Pons (tissue), 1 donor: ENCODE measurements at places on chromosomes 11 and 22.

GRCh38 chr22:46854125-46854870, 91.8 kb downstream of the TBC1D22A start:
- DNase-seq: peak; percentile 62

GRCh38 chr11:117837791-117838190, 13.2 kb upstream of the FXYD2 start:
- DNase-seq: no peak

DNA sequence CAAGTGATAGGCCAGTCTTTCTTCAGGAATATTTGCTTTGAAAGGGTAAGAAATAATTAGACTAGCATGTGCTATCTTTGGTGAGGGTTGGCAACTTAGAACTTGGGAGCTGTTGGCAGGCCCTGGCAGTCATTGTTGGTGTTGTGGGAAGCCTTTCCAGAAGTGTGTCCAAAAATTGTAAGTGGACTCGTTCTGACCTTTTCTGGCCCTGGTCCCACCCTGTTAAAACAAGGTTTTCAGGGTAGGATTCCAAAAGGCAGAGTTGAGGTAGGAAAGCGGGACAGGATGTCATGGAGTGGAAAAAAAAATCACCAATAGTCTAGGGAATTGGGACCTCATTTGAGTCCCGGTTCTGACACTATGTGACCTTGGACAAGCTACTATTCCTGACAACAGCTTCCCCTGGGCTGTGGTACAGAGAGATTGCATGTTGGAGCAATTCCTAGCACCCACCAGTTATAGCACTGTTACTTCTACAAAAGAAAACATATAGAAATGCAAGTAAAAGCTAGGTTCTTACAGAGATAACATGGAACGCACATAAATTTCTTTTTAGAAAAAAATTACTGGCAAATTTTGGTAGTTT, 299.3 kb upstream of the DDI1 start:
- DNase-seq: no peak

DNA sequence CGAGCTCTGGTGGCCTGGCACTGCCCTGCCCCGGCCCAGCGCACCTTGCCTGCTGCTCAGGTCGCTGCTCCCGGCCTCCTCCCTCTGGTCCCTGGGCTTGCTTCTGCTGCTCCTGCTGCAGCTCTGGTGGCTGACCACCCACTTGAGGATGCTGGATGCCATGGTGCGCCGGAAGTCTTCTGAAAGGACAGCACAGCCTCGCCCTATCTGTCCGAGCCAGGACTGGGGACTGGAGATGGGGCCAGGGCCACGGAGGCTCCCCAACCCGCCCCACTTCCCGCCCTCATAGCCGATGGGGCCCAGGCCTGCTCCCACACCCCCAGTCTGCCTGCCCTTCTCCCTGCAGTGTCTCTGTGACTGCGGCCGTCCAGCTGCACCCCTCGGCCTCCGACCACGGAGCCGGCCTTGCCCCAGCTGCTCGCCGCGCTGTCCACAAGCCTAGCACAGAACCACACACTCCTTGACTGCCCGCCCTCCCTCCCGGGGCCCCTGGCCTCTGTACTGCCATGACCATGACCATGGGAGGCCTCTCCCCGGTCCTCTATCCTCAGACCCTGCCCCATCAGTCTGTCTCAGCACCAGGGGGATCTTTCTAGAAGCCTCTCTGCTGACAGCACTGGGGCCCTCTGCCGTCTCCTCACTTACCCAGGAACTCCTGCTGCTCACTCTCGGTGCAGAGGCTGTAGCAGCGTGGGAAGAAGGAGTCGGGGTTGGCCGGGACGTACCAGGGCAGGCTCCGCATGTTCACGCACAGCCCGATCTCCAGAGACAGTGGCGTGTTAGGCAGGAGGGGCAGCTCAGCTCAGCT, 12.7 kb downstream of the TTLL8 start:
- no peak for DNase-seq

DNA sequence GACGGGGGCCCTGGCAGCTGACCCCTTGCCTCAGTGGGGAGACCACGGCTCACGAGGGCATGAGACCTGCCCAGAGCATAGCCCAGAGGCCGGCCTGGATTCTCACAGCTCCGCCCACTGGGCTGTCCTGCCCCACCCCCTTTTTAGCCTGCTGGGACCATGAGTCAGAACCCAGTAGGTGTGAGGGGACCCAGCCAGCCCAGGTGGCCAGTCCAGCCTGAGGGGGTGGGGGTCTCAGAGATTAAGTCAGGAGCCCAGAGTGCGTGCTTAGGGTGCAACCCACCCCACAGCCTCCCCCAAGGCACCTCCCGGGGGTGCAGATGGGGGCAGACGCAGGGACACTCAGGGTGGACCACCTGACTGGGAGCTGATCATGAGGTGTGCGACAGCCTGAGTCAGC, 40.1 kb upstream of the PPARA start:
- DNase-seq: no peak

- no peak for DNase-seq
Observed at GRCh38 chr11:74546752-74547151, 45.6 kb upstream of the POLD3 start.

DNA sequence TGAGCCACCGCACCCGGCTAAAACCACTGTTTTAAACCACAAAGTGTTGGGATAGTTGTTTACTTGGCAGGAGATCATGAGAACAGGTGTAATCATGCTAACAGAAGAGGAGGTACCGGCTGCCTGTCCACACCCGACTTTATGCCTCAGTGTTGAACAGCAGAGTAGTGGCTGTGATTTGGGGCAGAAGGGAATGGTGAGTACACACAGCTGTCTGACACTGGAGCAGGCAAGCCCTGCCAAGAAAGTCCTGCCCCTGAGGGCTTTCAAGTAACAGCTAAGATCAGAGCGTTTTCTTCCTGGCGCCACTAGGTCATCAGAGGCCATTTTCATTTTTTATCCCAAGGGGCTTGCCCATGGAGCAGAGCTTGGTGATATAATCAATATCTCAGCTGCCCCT, 8.1 kb downstream of the CDKN1C start:
- DNase-seq: no peak

- peak; percentile 25 for DNase-seq
Observed at GRCh38 chr22:45441138-45441537, 27.6 kb downstream of the RIBC2 start.

DNA sequence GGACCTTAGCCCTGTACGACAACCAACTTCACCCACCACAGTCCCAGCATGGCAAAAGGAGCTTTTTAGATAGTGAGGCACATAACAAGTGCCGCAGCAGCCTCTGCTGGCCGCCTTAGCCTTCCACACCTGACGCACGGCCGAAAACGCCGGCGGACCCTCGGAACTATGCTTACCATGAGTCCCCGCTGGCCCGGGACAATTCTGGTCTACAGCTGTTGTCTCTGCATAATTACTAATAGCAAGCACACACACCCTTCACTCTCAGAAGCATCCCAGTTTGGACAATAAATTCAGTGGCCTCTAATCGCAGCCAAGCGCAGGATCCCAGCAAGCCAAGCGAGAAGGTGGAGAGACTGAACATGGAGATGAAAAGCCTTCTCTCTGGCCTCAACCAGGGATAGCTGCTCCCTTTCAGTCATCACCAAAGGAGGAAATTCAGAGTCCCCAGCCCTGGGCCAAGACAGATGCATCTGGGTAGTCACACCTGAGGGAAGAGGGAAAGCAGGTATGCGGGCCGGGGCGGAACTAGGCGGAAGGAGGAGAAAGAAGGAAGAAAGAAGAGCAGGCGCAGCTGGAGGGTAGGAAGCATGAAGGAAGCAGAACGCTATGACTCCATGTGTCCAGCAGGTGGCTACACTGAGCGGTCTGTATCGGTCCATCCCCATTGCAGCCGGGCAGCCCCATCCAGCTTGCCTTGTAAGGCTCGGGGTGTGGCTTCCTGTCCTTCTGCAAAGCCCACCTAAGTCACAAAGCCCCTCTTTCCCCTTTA, 40.3 kb downstream of the BUD13 start:
- no peak for DNase-seq

DNA sequence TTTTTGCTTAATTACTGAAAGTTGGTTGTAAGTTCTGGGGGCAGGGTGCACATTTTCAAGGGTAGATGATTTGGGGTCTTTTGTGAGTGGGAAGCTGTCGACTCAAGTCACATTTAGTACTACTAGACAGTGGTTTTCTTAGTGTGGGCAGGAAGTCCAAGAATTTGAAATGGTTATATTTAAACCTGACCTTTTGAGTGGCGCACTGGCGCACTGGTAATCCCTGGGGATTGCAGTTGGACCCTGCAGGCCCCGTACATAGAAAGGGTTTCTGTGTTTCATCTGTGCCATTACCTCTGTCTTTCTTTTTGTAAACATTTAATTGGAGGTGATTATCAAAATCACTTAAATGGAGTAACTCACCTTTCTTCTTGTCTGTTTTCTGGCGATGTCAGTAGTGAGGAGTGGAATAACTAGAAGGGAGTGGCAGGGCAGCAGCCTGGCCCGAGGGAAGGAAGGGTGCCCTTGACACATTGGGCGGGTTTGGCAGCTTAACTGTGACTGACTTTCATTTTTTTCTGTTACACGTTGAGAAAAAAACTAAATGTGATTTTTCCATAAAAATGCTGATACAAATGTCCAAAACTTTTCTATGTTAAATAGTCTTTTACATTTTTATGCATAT, 101.8 kb upstream of the GAL start:
- DNase-seq: no peak

GRCh38 chr11:41789376-41789775, 329.9 kb upstream of the LRRC4C start:
- no peak for DNase-seq

DNA sequence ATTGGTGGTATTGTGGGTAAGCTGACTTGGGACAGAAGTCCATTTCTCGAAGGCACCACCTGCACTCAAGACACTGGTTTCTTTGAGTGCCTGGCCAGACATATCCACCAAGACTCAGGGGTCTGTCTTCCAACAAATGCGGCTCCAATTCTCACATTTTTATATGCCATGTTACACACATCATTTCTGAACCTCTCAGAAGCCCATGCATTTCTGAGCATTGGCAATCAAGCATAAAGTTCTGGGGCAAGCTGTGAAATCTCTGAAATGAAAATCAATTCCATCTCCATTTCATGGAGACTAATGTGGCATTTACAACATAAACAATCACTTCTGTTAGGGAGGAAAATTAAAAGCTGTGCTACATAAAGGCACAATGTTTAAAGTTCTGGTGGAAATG, 243.7 kb downstream of the KIRREL3 start:
- no peak for DNase-seq

DNA sequence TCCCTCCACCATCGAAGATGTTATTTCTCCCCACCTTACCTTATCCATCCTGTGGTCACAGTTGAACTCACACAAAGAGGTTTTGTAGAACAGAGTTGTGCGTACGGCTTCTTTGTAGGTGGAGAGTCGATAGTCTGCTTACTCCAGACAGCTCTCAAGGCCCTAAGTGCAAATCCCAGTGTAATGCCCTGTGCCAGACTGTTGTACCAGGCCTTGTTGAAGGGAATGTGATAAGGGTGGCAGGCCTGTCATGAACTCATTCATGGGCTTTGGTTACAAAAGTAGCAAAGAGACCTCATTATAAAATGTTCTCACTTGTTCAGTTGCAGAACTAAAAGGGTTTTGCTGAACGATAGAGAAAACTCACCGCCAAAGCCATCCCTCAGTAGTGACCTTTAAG, 288.7 kb upstream of the CADM1 start:
- no peak for DNase-seq

GRCh38 chr11:103170865-103171264, 61.6 kb downstream of the DYNC2H1 start:
- no peak for DNase-seq

DNA sequence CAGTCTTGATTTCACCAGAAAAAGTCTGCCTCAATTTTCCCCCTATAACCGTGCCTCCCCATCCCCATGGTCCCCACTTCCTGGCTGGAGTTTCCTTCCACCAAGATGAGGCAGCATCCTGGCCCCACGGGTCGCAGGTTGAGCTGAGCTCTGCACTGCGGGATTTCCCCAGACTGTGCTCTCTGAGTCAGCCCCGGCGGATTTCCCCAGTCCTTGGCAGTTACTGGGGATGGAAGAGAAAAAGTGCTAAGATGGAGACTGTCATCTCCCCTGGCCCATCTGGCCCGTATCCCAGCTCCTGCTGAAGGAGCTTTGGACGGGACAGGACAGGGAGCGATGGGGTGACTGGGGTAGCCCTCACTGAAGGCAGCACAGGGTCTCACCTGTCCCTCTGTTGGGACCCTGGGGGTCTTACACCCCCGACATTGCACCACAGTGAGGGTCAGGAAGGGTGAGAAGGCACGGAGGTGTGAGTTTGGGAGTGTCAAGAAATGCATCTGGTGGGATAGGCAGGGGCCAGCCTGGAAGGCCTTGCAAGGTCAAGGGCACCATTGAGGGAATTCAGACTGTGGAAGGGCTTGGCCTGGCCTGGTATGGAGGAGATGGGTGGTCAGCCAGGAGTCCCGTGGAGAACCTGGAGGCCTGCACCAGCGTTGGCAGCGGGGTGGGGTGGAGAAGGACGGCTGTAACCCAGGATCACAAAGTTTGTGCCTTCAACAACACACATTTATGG, 36.5 kb downstream of the NADSYN1 start:
- no peak for DNase-seq

GRCh38 chr22:19117111-19117512, 5.1 kb downstream of the DGCR2 start:
- DNase-seq: no peak

GRCh38 chr11:118436639-118437207, 431 bp downstream of the KMT2A start:
- no peak for DNase-seq

- no peak for DNase-seq
Observed at GRCh38 chr22:42064629-42065028, 6.0 kb downstream of the NAGA start.

DNA sequence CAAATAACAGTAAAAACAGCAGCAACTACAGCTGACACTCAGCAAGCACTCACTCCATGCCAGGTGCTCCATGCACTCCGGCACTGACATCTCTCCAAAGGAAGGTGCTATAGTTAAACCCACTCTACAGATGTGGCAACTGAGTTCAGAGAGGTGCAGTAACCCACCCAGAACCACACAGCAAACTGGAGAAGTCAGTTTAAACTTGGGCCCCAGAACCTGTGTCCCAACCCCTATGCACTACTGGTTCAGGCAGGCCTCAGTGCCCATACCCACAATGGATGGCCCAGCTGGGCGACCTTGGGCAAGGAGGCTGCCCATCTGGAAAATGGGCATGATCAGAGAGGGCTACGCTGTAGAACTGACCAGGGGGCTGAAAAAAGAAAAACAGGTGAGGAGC, 26.4 kb upstream of the TCF20 start:
- no peak for DNase-seq

- no peak for DNase-seq
Observed at GRCh38 chr11:63889344-63889743, 27.6 kb downstream of the RCOR2 start.
